ENCODE measurements at places on chromosomes 12 and 14.

DNA sequence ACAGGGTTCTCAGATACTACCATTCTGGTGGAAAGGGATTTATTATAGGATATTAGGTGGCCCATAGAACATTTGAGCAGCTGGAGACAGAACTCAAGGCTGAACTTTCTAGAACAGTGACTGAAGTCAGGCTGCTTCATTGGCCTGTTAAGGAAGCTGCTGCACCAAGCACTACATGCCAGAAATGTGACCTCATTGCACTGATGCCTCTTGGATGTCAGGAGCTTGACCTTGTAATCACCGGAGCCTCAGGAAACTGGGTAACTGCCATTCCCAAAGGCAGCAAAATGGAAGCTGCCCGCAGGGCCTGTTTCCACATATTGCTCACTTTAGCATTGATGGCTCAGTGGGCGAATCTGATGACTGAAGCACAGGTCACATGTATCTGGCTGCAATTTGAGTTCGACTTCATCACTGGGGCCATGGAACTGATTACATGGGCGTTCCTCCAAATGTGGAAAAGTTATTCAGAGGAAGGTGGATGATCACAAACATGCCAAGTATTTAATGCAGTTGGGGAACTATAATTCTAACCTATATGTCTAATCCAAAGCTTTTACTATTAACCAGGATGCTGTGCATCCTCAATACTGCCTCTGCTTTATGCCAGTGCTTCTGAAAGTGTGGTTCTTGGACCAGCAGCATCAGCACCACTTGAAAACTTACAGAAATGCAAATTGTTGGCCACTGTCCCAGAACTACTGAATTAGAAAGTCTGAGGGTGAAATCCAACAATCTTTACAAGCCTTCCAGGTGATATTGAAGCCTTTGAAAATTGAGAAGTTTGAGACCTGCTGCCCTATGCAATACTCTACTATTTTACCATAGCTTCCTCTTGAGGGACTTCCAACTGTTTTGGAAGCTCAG is 337.2 kb upstream of the NAV3 start:
- DNase-seq = no peak

DNA sequence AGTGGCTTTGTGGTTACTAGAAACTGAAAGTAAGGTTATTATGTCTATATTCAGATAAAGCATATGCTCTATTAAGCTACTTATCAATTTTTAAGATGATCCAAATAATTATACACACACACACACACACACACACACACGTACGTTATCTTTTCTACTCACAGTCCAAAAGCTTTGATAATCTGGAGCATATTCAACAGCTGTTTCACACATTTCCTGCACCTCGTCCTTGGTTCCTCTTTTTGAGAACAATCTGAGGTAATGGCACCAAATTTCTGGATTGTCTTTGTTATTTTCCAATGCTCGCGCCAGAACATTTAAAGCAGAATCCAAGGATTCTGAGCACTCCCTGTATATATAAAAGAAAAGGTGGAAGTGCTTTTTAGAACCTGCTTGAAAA is 37.5 kb downstream of the ZFC3H1 start:
- no peak for DNase-seq

- no peak for DNase-seq
These were observed 26.2 kb downstream of the PAWR start for GRCh38 chr12:79664518-79664917.

DNA sequence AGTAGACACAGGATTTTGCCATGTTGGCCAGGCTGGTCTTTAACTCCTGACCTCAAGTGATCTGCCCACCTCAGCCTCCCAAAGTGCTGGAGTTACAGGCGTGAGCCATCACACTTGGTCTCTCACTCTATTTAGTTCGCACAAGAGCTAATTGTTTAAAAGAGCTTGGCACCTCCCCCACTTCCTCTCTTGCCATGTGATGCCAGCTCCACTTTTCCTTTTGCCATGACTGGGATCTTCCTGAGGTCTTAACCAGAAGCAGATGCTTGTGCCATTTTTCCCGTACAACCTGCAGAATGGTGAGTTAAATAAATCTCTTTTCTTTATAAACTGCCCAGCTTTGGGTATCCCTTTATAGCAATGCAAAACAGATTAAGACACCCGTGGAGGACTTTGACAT is 200.1 kb upstream of the FRMD6 start:
- DNase-seq = no peak

DNA sequence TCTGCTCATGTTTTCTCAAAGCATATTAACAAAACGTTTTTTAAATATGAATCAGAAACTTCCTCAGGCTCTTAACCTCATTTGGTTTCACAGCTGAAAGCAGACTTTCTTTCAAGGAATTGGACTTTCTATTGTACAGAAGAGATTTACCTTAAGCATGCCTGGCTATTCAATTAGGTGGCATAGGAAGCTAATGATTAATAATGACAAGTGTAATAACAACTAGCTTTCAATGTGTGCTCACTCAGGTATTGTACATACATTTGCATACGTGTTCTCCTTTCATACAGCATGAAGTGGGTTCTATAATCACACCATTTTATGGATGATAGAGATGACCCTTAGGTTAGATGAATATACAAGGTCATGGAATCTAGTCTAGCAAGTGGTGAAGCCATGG is 115.7 kb downstream of the ANO6 start:
- DNase-seq = no peak

Data from GM12892 (cell line).